ENCODE measurements at places on chromosomes 5 and 9.
A peak's percentile ranks its signal among the peaks of the same experiment; 100 is the strongest.

GRCh38 chr9:129316281-129317030 is 138.4 kb upstream of the IER5L start:
- peak; percentile 22 for DNase-seq

DNA sequence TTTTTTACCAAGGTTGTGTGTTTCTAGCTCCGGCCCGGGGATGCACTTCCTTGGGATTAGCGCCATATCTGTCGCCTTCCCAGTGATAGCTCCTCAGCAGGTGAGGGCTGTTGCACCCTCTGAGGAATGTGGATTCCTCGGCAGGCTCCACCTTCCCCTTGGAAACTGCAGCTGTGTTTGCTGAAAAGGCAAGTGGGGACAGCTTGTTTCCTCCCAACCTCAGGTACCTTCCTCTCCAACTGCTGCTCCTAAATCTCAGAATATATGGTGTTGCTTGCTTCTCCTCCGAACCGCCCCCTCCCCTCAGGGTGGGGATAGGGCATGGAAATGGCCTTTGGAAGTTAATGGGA is 1.3 kb downstream of the SLC1A1 start:
- no peak for DNase-seq

DNA sequence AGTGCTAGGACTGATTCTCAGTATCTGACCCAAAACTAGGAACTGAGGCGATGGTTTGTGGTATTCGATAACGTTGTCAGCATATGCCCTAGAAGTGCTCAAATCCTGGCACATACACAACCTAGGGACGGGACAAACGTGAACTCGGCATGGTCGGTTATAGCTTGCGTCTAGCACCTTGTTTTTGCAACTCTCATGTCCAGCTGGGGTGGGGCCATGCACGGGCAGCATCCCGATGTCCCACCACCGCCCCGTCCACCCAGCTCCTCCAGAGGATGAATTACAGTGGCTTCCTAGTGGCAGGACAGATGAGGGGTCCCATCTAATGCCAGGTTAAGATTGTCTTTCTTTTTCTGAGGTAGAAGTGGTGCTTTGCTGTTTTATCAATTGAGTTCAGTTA is 31.6 kb downstream of the PROP1 start:
- DNase-seq: no peak

DNA sequence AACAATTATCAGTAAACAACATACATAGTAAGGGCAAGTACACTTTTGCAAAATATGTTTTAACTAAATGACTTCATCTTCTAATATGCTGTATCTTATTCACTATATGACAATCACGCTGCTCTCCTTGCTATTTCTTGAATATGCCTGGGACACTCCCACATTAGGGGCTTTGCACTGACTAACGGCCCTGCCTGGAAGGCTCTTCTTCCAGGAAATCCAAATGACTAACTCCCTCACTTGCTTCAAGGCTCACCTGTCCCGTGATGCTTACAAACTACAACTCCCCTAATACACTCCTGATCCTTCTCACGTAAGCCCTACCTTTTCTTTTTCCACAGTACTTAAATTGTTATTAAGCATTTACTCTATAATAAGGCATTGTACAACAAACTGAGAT is 10.6 kb downstream of the ERP44 start:
- DNase-seq: no peak

DNA sequence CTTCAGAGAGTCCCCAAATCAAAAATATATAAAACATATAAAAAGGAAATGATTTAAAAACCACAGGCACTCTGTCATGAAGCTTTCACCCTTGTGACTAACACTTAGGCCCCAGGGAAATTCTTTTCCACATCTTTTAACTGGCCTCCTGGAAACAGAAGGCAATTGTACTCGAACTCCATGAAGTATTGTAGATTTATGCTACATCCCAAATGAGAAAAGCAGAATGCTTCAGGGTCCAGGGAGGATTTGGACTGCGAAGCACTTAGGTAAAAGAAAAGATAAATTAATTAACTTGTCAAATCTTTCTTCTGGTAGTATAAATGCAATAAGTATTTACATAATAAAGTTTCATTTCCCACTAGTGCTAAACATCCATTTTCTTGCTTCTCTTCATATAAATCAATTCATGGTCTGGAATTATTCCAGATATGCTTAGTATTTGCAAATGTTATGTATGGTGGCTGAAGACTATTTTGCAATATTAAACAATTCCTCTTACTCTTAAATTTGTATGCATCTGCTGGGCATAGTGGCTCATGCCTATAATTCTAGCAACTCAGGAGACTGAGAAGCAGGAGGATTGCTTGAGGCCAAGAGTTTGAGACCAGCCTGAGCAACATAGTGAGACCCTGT is 64.9 kb upstream of the ELL2 start:
- no peak for DNase-seq

GRCh38 chr9:93464395-93464794 is 11.0 kb upstream of the FAM120AOS start:
- DNase-seq: no peak

- peak; percentile 41 for DNase-seq
Observed at GRCh38 chr5:177428574-177429217, 2.2 kb downstream of the GRK6 start.

DNA sequence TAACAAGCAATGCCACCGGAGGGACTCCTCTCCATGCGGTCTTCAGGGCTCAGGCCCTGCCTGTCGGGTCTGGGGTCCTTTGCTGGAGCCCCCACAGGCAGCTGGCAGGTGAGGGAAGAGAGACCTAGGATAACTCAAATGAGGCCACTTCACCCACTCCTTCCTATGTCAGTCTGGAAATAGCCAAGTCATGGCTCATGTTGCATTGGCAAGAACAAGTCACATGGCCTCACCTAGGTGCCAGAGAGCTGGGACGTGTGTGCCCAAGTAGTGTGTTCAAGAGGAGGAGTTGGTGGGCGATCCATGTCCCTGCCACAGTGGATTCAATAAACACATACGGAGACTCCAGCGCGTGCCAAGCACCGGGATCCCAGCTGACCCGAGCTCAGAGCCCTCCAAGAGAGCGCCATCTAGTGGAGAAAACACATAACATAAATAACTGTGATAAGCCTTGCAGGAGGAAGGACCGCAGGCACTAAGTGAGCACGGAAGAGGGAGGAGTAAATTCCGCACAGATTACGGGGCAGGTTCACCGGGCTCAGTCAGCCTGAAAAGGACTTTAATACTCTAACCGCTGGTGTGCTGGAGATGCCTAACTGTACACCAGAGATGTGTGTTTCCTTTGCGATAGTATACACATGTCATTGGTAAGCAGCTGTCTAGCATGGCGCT is 580.8 kb downstream of the CCDC171 start:
- DNase-seq: no peak

DNA sequence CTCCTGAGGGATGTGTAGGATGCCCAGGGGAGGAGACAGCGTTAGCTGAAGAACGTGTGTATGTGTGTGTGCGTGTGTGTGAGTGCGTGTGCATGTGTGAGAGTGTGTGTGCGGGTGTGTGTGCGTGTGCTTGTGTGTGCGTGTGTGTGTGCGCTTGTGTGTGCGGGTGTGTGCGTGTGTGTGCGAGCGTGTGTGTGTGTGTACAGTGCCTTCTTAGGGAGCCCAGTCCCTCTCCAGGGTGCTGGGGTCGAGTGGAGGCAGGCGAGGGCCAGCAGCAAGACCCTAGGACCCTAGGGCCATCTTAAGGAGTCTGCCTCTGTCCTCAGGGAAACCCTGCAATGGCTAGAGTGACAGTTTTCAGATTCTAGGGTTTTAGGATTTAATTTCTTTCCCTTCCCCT is 26.0 kb upstream of the STXBP1 start:
- no peak for DNase-seq

Data from activated T-cell treated with anti-CD3 and anti-CD28 coated beads, Interleukin-2, amount 50 U/mL, for 24 hours (primary cell).